ENCODE measurements at places on chromosomes 16 and 17.
A peak's percentile ranks its signal among the peaks of the same experiment; 100 is the strongest.

- DNase-seq: no peak
These were observed 1762.2 kb downstream of the TP53TG3F start for GRCh38 chr16:35221482-35222185.

DNA sequence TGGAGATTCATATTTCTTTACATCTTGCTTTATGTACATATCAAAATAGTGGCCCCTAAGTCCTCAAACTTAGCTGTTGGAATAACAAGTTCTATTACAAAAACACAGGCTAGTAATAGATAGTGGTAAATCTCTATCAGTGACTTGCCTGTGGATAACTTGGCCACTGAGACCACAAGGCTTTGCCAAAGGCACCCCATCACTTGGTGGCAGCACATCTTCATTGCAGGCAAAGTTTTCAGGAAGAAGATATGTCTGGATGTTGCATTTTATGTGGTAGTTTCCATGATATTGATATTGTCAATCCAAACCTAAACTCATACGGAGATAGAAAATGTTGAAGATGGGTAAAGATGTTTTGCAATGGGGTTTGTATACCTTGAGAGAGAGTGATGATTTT is 58.5 kb downstream of the KNOP1 start:
- no peak for DNase-seq

DNA sequence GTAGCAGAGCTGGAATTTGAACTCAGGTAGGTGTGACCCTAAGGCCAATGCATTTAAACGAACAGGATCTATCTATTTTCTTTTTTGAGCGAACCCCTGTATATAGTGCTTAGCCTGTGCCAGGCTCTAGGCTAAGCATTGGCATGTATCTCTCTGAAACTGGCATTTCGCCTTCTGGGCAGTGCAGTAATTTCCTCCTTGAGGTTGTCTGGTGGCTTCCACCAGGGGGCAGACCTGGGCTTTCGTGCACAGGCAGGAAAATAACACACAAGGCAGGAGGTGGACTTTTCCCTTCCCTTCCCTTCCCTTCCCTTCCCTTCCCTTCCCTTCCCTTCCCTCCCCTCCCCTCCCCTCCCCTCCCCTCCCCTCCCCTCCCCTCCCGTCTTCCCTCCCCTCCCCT is 34.4 kb upstream of the PRKCB start:
- DNase-seq: peak; percentile 50

GRCh38 chr17:64133546-64134215 is 3.7 kb upstream of the ERN1 start:
- peak; percentile 77 for DNase-seq

DNA sequence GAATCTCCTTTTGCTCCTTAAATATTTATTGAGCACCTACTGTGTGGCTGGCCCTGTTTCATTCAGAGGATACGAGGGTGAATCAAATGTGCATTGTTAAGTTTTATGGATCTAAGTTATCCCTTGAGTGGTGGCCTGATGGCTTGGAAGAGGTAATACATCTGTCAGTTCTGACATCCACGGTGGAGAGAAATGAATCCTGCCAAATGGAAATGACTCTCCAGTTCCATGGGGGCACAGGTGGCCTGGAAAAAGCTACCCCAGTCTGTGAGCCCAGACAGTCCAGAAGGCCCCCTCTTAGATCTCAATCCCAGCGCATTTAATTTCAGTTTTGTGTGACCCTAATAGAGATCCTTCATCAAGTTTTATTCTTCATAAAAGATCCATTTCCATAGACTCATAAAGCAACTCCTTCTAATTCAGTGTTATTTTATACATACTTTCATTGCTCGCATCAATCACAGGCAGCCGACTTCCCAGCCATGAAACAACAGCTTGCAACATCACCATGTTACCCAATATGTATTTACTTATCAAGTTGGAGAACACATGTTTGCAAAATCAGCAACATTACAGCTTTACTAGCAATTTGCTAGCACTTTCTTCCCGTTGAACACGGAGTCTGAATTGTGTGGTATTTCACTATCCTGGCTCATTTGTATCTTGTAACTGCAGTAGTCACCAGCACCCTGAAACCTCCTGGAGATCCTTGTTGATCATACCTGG is 334.8 kb upstream of the HSBP1 start:
- DNase-seq: no peak

- no peak for DNase-seq
These were observed 553.3 kb upstream of the CDH11 start for GRCh38 chr16:65675161-65675560.

DNA sequence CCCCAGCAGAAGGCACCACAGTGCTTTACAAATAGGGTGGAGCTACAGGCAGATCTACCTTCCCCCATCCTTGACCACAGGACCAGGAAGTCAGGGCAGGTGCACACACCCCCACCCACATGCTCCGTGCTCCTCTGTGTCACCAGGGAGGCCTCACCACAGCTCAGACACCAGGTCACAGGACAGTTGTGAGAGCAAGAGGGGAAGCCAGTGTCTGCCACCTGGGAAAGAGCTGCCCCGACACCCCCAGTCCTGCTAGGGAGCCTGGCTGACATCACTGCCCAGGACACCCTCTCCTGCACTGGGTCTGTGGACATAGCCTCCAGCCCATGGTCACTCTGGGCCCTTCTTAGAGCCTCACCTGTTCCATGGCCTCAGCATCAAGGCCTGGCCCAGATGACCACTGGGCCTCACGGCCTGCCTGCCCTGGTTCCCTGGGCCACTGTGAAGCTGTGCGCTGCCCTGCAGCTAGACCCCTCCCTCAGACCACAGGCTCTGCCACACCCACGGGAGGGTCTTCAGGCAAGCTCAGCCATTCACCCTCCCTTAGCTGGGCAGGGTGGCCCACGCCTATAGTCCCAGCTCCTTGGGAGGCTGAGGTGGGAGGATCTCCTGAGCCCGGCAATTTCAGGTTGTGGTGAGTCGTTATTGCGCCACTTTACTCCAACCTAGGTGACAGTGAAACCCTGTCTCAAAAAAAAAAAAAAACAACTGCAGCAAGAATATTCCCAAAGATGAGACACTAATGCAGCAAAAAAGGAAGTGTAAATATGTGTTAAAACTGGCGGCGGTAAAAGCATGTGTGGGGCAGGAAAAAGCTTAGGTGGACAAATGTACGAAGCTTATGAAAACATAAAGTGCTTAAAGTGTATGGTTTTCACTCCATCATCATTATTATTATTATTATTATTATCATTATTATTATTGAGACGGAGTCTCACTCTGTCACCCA is 14.2 kb downstream of the POLR3K start:
- DNase-seq: no peak

DNA sequence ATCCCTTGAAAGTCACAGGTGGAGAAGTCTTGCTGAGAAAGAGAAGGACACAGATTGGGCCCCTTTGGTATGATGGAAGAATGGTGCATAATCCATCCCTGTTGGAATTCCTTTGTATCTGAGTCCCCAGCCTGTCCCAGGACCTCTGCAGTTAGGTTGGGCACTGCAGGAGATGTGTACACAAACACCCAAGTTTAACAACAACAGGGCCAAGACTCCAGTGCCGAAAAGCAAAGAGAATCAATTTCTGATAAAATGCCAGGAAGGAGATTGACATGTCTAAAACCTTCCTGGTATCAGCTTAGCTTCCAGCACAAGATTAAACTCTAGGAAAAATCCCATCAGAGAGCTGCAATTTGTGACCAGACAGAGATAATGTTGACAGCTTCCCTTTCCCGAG is 32.9 kb downstream of the KATNIP start:
- DNase-seq: no peak

GRCh38 chr17:63929860-63930766 is 2.0 kb downstream of the CD79B start:
- DNase-seq: no peak

- no peak for DNase-seq
These were observed 41.3 kb downstream of the GINS3 start for GRCh38 chr16:58433569-58433951.

- DNase-seq: no peak
These were observed 21.0 kb downstream of the SNN start for GRCh38 chr16:11689031-11689840.

GRCh38 chr16:13130586-13130985 is 229.2 kb downstream of the SHISA9 start:
- DNase-seq: no peak
